ENCODE measurements at places on chromosomes 13 and 19.

DNA sequence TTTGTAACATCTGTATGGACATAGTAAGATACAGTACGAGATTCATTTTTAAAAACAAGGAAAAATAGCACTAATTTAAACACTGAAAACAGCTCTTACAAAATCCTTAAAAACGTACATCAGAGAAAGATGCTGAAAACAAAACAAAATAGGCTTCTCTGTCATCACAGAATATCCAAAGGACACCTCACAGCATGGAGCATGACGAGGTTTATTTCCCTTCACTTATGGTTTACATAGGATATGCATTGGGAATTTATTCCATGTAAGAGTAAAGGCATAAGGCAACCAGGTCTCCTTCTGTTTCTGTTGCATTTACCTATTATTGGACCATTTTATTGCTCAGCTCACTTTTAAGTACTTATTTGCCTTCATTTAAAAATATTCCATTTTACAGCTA lies 3.0 kb downstream of the KCTD12 start:
- DNase-seq = no peak

GRCh38 chr19:5017235-5017634 lies 48.3 kb downstream of the KDM4B start:
- no peak for DNase-seq

DNA sequence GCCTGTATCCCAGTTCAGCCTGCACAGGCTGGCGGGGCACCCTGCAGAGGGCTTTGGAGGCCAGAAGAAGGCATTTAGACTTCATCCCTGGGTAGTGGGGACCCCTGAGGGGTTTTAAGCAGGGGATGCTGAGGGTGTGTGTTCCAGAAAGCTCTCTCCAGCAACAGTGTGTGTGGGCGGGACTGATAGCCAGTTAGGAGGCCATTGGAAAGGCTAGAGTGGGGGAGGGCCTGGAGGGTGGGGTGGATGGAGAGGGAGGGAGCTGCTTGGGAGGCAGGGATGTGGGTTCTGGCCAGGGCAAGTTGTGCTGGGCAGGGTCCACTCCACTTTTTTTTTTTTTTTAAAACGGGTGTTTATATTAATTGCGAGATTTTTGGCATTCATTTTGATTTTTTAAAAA lies 28.3 kb downstream of the LYL1 start:
- no peak for DNase-seq

- no peak for DNase-seq
These were observed 30.5 kb downstream of the ZSWIM4 start for GRCh38 chr19:13825489-13826441.

DNA sequence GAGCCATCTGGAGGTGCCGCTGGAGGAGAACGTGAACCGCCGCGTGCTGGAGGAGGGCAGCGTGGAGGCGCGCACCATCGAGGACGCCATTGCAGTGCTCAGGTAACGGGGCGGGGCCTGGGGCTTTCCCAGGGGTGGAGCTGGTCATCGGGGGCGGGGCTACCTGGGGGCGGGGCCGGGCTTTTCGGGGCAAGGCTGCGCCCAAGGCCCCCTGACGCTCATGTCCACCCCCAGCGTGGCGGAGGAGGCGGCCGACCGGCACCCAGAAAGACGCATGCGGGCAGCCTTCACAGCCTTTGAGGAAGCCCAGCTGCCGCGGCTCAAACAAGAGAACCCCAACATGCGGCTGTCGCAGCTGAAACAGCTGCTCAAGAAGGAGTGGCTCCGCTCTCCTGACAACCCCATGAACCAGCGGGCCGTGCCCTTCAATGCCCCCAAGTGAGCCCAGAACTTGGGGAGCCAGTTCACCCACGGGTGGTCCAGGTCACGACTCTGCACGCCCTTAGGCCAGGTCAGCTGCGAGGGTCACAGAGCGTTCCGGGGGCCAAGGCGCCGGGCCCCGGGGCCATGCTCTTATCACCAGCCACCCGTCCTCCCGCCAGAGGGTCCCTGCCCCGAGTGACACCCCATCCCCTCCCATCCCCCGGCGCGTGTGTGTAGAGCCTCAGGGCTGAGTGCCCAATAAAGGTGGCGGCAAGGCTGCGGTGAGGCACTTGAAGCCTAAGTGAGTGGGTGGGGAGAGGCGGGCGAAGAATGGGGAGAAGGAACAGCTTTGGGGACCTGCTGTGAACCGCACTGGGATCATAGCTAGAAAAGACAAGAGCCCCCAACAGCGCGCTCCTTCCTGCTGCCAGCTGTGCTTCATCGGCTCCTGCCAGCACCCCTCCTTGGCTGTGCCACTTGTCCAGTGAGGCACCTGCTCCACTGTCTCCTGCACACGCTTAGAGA lies 10.7 kb downstream of the CCDC124 start:
- no peak for DNase-seq

GRCh38 chr13:109747524-109747923 lies 38.9 kb downstream of the IRS2 start:
- DNase-seq = no peak

All from AG09309 (cell line).